Left renal cortex interstitium (tissue), 4 donors: ENCODE measurements at places on chromosomes 3 and 15. TPM values are rescaled to one million over a fixed set of nuclear protein-coding genes. Genes with fewer than 3 reads are reported as not detected.

Gene GJD2
- polyA plus RNA-seq, result not detected

Gene HDAC11
- polyA plus RNA-seq, result 22.4 TPM

Gene C2CD4B
- 0.83 TPM for polyA plus RNA-seq

GRCh38 chr3:16848007-16848406 is 36.7 kb upstream of the PLCL2 start:
- DNase-seq, result no peak

DNA sequence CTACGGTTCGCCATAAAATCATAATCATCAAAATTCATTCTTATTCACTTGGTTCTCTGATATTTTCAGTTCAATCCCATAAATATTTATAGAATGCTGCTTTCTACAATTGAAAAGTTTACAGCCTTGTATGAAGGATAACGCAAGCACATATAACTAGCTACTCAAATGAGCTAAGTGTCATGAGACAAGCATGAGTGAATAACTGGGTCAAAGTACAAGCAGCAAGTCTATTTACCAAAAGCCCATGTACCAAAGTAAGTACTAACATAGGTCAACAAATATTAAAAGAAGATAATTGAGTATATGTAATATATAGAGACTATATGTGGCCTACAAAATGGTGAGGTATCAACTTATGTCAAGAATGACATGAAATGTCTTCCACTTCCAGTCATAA is 596.6 kb downstream of the GBE1 start:
- no peak for DNase-seq

DNA sequence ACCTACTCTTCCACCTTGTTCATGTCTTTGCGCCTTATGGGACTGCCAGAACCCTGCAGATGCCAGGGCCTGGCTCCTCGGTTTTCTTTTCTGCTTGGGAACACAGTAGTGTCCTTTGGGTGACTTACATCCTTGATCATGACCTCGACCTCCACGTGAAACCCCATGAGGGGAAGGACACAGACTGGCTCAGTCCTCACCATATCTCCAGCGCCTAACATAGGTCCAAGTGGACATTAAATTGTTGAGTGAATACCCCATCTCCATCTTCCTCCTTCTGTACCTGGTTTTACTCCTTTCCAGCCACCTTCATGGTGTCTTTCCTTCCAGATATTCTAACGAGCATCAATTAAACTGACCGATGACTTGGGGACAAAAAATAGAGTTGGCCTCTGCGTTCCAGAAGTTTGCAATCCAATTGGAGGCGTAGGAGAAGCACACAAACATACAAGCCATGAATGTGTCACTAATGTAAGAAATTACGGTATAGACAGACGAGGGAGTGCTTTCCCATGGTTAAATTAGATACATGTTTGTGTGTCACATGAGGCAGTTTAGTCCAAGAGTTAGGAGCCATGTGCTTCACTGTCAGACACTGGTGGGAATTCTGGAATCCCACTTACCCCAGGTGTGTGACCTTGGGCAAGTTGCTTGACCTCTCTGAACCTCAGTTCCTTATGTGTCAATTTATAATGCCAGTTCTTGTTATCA is 907 bp upstream of the HERC1 start:
- DNase-seq, result no peak

DNA sequence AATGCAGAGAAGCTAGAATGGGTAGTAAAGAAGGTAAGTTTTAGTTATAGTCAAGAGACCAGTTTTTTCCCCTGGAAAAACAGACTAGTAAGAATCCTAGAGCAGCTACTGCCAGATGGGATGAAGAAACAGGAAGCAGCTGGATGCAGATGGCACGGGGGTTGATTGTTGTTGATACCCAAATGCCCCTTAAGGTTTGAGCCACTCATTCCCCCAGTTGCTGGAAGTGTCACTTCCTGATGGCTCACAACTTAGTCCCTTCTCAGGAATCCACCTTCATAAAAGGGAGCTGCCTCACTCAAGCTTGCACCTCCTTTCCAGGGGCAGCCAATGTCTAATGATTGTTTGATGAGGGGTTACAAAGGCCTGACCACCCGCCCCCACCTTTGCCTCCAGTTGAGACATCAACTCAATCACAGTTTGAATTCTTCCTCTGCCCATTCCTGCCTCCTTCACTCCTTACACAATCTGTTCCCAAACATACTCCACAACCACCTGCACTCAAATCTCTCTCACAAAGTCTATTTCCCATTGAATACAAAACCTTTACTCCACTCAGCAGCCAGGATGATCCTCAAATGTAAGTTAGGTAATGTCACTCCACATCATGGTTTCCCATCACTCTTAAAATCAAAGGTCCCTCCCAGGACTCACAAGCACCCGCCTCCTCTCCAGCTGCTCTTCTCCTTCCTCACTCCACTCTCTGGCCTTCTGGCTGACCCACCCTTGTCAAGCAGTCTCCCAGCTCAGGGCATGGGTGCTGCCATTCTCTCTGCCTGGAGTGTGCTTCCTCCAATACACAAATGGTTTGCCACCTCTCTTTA is 450.1 kb upstream of the THBS1 start:
- no peak for DNase-seq

- no peak for DNase-seq
Measured at GRCh38 chr15:26841941-26842340, 24.9 kb upstream of the GABRA5 start.

DNA sequence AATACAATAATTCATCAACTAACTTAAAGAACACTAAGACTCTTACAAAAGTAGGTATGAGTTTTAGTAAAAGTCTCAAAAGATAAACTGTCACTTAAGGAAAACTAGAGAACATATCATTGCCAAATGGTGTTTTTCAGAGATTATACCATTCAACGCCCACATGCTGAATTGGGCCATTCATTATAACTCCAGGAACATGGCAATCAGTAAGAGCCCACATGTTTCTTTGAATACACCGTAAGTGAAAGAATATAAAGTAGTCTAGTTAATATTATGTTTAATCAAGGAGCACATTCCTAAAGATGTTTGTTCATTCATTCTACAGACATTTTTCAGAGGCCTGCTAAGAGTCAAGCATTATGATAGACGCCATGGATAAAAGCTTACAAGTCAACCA is 22.9 kb downstream of the B3GNT5 start:
- DNase-seq, result no peak

GRCh38 chr15:87863152-87863551 is 393.4 kb downstream of the NTRK3 start:
- DNase-seq, result no peak
